ENCODE measurements at places on chromosomes 2 and 18.
A peak's percentile ranks its signal among the peaks of the same experiment; 100 is the strongest.

- no peak for DNase-seq
These were observed 74.0 kb downstream of the SLC66A2 start for GRCh38 chr18:79877163-79878091.

DNA sequence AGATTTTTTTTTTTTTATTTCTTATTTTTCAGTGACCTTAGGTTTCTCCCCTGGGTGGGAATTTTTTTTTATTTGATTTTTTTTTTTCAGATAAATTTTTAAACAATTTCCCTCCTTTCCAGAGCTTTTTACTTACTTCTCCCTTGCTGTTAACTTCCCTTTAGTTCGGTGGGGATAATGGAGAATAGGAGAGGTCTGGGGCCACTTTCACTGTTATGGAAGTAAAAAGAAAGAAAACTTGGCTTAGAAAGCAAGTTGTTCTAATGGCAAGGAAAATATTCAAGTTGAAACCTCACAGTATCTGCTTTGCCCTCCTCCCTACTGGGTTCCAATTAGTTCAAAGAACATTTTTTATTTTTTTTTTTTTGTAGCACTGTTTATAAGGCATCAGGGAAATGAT, 537.1 kb upstream of the NXPH2 start:
- no peak for DNase-seq

DNA sequence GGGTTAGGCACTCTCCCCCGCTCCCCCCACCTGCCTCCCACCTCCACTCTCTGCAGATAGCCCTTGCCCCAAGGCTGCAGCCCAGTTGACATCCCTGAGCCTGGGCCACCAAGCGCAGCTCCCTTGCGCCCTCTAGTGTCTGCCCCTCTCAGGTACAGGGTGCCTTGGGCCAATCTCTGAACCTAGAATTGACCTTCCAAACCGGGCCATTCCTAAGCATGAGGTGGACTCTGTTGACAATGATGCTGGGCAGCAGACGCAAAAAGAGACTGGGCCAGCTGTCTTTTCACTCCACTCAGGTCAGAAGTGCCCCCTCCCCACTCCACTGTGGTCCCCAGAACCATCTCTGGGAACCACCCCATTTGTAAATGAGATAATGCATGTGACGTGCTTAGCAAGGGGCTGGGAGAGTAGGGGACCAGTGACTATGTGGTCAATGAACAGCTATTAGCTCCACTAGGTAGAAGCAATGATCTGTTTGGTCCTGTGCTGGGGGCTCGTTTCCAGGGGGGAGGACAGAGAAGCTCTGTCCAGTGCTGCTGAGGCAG, 43.3 kb upstream of the PLB1 start:
- peak; percentile 48 for DNase-seq

DNA sequence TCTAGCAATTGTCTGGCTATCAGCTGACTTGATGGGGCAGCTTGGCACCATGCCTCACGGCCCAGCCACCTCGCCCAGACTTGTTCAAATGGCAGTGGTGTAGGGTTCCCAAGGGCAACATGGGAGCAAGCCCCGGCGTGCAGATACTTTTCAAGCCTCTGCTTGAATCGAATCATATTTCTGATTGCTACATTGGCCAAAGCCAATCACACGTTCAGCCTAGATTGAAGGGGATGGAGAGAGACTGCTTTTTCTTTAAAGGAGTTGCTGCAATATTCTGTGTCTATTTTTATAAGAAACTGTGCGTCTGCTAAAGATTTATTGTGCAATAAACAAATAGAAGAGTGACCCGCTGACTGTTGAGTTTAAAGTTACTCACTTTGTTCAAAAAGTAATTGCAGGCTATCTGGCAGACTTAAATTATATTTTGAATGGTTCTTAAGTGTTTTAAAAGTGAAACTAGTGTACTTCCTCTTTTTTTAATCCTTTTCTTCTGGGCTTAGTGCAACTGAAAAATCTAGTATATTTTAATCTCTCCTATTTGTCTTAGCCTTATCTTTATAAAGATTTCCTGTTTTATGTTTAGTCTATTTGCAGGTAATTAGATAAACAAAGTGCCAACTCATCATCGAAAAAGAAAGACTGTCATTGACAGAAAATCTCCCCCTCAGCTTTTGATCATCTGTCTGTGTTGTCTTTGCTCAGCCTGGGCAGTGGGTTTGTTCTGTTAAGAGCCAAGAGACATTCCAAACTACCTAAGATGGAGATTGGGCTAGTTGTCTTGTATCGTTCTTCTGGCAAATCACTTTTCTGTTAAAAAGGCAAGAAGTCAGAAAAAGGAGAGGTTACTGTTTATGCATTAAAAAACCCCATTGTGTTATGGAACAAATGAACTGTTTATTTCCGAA, 156.1 kb downstream of the TPGS2 start:
- DNase-seq = peak; percentile 69

- no peak for DNase-seq
These were observed 65.0 kb downstream of the NYAP2 start for GRCh38 chr2:225464346-225465025.

GRCh38 chr2:98911376-98912154, 24.5 kb downstream of the CRACDL start:
- DNase-seq = peak; percentile 38

- DNase-seq = no peak
These were observed 12.2 kb downstream of the METAP1D start for GRCh38 chr2:172011812-172012575.

DNA sequence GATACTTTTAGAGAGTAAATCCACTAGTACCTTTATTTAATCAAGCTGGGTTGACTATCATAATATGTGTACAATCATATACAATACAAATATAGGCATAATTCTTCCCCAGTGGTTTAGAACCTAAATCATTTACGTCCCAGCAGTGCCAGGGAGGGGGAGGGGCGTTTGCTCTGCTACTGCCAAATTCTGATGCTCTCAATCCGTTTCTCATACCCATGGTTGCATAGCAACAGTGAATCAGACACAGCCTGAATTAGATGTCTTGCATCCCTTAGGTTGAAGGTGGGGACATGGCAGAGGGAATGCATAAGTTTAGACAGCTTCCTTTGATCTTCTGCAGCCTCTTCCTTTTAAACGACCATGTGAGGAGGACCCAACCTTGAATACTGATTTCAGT, 135.4 kb downstream of the ABCA12 start:
- peak; percentile 10 for DNase-seq

- no peak for DNase-seq
These were observed 90.8 kb downstream of the ARHGAP28 start for GRCh38 chr18:6820314-6820713.

DNA sequence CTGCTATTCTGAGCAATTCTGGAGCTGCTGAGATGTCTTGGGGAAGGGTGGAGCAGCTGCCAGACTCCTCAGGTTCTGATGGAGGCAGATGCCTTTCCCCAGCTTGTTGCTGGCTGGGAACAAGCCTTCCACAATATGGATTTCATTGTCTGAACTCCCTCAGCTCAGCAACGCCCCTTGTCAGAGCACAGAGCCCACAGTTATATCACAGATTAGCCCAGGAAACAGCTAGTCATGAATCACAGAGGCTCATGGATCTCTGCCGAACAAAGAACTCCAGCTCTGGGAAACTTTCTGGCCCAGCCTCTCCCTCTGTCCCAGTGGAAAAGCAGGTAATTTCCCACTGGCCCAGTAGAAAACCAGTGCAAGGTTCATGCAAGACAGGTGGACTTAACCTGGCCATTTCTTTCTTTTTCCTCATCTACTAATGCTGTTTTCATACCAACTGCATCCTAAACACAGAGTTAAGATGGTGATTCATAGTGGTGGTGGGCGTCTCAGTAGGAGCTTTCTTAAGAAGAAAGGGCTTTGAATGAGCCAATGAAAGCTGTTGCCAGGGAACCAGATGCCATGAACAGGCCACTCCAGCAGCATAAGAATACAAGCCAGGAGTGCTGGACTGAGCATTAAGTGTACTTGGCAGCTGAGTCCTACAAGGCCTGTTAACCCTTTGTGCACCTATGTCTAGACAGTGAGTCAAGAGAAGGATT, 8.7 kb upstream of the KIAA2012 start:
- DNase-seq = peak; percentile 97

GRCh38 chr2:236861944-236862343, 223.7 kb upstream of the COPS8 start:
- no peak for DNase-seq

DNA sequence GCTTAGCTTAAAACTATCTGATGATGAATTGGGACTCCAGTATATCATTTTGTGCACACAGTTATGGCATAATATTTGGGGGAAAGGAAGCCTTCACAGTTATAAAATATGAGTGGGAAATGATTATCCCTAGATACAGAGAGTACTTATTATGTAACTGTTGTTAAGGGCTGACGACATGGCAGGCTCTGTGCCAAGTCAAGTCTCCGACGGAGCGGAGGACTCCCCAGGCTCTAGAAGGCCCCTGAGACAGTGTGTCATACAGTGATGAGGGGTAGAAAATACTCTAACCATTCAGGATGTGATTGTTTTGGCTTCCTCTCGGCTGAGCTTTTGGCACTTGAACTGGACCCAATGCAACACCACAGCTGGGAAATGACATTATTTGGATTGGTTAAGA, 211.8 kb downstream of the SLC8A1 start:
- peak; percentile 74 for DNase-seq

All from amniotic epithelial cell (primary cell).